T-helper 17 cell (primary cell): ENCODE measurements at places on chromosomes 4 and X.
A peak's percentile ranks its signal among the peaks of the same experiment; 100 is the strongest.

DNA sequence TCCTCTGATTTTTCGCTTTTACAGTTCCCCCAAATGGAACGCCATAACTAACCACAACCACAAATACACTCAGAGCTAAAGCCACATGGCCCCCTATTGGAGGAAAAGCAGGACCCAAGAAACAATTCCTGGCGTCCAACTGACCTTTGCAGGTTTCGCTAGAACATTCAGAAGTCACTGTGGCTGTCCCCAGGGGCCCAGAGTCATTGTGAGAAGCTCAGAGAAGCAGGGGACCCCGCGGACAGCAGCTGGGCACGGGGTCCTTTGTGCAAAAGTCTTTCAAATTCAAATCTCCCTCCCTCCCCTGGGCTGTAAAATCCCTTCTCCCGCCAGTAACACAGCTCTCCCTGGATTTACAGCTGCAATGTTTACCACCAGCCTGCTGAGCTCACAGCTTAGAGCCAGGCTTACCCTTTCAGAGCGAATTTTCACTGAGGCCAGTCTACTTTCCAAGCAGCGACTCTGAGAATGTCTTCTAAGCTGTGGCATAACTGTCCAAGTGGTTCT is 214.8 kb downstream of the CRLF2 start:
- no peak for DNase-seq
- no peak overlapping the region for H3K4me3 ChIP-seq
- no peaks in the 10 kb centered on the region for H3K27me3 ChIP-seq
- H3K27ac ChIP-seq: no peak overlapping the region
- no peaks in the 10 kb centered on the region for H3K36me3 ChIP-seq
- H3K4me1 ChIP-seq: no peaks in the 10 kb centered on the region

- peaks cover 2% of the 10 kb centered on the region for H3K4me1 ChIP-seq
- no peaks in the 10 kb centered on the region for H3K36me3 ChIP-seq
- no peak overlapping the region for H3K27ac ChIP-seq
- H3K27me3 ChIP-seq: no peaks in the 10 kb centered on the region
- no peak for DNase-seq
These were observed 48.4 kb upstream of the PAK3 start for GRCh38 chrX:111047575-111047974.

DNA sequence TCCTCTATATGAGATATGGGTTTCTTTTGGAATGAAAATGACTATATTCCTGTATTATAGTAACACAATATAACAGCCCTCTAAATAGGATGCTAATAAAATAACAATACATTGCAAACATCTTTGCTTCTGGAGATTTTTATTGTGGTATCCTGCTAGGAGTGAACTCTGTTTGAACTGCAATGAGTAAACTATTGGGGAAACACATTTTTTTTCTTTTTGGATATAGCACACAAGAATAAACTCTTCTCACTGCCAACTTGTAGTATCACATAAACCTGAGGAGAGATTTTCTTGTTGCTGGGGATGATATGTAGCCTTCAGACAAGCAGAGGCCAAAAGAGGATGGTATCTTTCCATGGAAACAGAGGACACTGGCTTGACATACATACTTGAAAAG is 238.2 kb downstream of the C4orf33 start:
- peaks cover 2% of the 10 kb centered on the region for H3K4me1 ChIP-seq
- DNase-seq: no peak
- H3K27ac ChIP-seq: no peak overlapping the region
- peaks cover 31% of the 10 kb centered on the region for H3K27me3 ChIP-seq

GRCh38 chr4:183832776-183833450 is 72.2 kb upstream of the STOX2 start:
- peaks cover 2% of the 10 kb centered on the region for H3K36me3 ChIP-seq
- DNase-seq: no peak
- H3K4me3 ChIP-seq: no peak overlapping the region
- H3K27me3 ChIP-seq: peaks cover 39% of the 10 kb centered on the region
- no peak overlapping the region for H3K27ac ChIP-seq

GRCh38 chr4:6418193-6418755 is 54.1 kb downstream of the PPP2R2C start:
- no peak overlapping the region for H3K4me3 ChIP-seq
- H3K27ac ChIP-seq: no peak overlapping the region
- no peak for DNase-seq
- H3K36me3 ChIP-seq: peaks cover 3% of the 10 kb centered on the region
- H3K4me1 ChIP-seq: peaks cover 2% of the 10 kb centered on the region
- H3K27me3 ChIP-seq: peaks cover 41% of the 10 kb centered on the region

- H3K4me1 ChIP-seq: peaks cover 4% of the 10 kb centered on the region
- H3K4me3 ChIP-seq: no peak overlapping the region
- no peaks in the 10 kb centered on the region for H3K36me3 ChIP-seq
- H3K27me3 ChIP-seq: no peaks in the 10 kb centered on the region
- no peak overlapping the region for H3K27ac ChIP-seq
These were observed 19.5 kb upstream of the SYTL5 start for GRCh38 chrX:37986893-37987292.

GRCh38 chr4:155624478-155624877 is 42.2 kb upstream of the GUCY1A1 start:
- no peak overlapping the region for H3K27ac ChIP-seq
- H3K4me1 ChIP-seq: no peaks in the 10 kb centered on the region

- H3K4me3 ChIP-seq: no peak overlapping the region
- H3K4me1 ChIP-seq: no peaks in the 10 kb centered on the region
- H3K27me3 ChIP-seq: no peaks in the 10 kb centered on the region
- H3K36me3 ChIP-seq: no peaks in the 10 kb centered on the region
- no peak for DNase-seq
- no peak overlapping the region for H3K27ac ChIP-seq
These were observed 680.6 kb downstream of the TECRL start for GRCh38 chr4:63728480-63729177.

DNA sequence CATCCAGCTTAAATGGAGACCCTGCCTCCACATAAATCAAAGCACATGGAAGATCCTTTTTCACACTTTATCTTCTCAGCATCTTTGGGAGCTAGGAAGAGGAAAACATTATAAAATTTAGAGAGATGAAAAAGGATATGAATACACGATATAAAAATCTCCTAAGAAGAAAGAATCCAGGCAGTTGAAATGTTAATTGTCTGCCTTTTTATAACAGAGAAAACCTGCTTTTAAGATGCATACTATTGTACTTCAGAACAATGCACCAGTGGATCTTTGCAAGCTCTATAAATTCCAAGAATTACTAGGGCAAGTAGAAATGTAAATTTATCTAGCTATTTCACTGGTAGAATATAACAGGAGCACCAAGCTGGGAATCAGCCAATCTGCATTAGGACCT is 300.3 kb upstream of the GALNT7 start:
- no peaks in the 10 kb centered on the region for H3K4me1 ChIP-seq
- no peaks in the 10 kb centered on the region for H3K27me3 ChIP-seq
- no peaks in the 10 kb centered on the region for H3K36me3 ChIP-seq
- H3K4me3 ChIP-seq: no peak overlapping the region
- DNase-seq: no peak
- H3K27ac ChIP-seq: no peak overlapping the region

DNA sequence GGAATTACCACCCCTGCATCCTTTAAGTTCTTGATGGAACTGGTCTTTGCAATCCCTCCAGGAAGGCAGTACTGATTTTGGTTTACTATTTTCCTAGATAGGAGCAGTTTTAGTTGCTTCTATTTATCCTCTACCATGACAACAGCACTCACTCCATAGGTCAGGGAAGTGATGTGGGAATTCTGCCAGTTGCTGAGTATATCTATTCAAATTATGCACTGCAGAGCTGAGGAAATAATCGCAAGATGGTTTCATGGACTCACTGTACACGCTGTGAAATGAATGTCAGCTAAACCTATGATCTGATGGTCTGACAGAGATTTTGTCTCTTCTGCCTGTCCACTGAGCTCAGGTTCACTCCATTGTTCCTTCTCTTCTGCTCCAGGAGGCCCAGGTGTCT is 135.8 kb downstream of the FAAH2 start:
- H3K36me3 ChIP-seq: no peaks in the 10 kb centered on the region
- H3K4me1 ChIP-seq: no peaks in the 10 kb centered on the region
- no peak for DNase-seq
- H3K27ac ChIP-seq: no peak overlapping the region

GRCh38 chrX:149682956-149683947 is 28.6 kb upstream of the MAGEA11 start:
- H3K4me1 ChIP-seq: peaks cover 2% of the 10 kb centered on the region
- peaks cover 13% of the 10 kb centered on the region for H3K27me3 ChIP-seq
- no peak overlapping the region for H3K27ac ChIP-seq

GRCh38 chr4:65311120-65311519 is 359.2 kb downstream of the EPHA5 start:
- no peak overlapping the region for H3K27ac ChIP-seq
- H3K4me1 ChIP-seq: no peaks in the 10 kb centered on the region
- no peaks in the 10 kb centered on the region for H3K27me3 ChIP-seq
- DNase-seq: no peak
- no peak overlapping the region for H3K4me3 ChIP-seq

DNA sequence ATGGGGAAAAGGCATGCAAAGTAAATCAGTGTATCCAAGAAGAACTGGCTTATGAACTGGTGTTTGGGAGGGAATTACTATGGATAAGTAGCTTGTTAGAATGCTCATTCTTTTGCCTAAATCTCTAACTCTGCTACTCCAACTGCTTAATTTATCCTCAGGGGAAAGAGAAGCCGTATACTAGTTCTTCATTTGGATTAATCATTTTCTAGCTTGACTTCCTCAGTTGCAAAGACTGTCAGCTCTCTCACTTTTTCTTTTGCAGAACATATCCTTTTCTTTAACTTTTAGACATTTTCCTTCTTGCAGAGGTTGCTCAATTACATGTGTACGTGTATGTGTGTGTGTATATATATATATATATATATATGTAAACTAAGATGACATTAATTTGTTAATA is 21.9 kb downstream of the GPRIN3 start:
- H3K36me3 ChIP-seq: peaks cover 7% of the 10 kb centered on the region
- peak overlapping the region; percentile 91 for H3K4me3 ChIP-seq
- DNase-seq: no peak
- no peaks in the 10 kb centered on the region for H3K27me3 ChIP-seq
- H3K4me1 ChIP-seq: peaks cover 77% of the 10 kb centered on the region
- H3K27ac ChIP-seq: no peak overlapping the region

- no peak overlapping the region for H3K27ac ChIP-seq
- H3K4me3 ChIP-seq: no peak overlapping the region
- no peaks in the 10 kb centered on the region for H3K27me3 ChIP-seq
- no peaks in the 10 kb centered on the region for H3K4me1 ChIP-seq
These were observed 110.3 kb downstream of the UBE2NL start for GRCh38 chrX:143994206-143994605.

GRCh38 chr4:32929796-32930699 is 2209.9 kb downstream of the PCDH7 start:
- H3K4me3 ChIP-seq: no peak overlapping the region
- H3K27me3 ChIP-seq: no peaks in the 10 kb centered on the region
- no peaks in the 10 kb centered on the region for H3K4me1 ChIP-seq
- no peak for DNase-seq
- no peaks in the 10 kb centered on the region for H3K36me3 ChIP-seq

DNA sequence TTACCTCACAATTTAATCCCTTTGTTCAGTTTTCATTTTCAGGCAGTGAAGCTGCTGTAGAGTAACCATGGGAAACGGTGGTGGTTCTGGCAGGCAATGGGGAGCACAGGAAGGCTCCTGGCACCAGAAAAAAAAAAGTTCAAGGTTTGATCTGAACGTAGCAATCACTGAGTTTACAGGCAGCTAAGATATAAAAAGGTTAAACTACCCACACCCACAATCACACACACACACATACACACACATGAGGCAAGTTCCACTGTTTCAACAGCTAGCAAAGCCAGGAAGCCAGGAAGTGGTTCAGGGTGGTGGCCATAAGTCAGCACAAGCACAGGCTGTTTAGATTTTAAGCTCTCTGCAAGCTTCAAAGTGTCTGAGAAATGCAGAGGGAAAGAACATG is at the start of gene SULT1B1:
TSS of gene SULT1B1 (minus strand) at position 166 of the 400 bp plus-strand sequence. CDS start 5,403 bp downstream, outside the sequence.
- H3K27ac ChIP-seq: peak within 1 kb of the TSS; percentile 67
- peak within 1 kb of the TSS; percentile 82 for H3K4me3 ChIP-seq

GRCh38 chrX:16202943-16203342 is 35.7 kb downstream of the MAGEB17 start:
- no peak overlapping the region for H3K4me3 ChIP-seq
- H3K4me1 ChIP-seq: no peaks in the 10 kb centered on the region
- peaks cover 10% of the 10 kb centered on the region for H3K27me3 ChIP-seq
- DNase-seq: no peak
- no peak overlapping the region for H3K27ac ChIP-seq
- H3K36me3 ChIP-seq: no peaks in the 10 kb centered on the region

- H3K27me3 ChIP-seq: peaks cover 21% of the 10 kb centered on the region
- peaks cover 2% of the 10 kb centered on the region for H3K4me1 ChIP-seq
- no peak overlapping the region for H3K4me3 ChIP-seq
These were observed 143.6 kb downstream of the SLIT2 start for GRCh38 chr4:20395160-20395773.

GRCh38 chr4:64385220-64385619 is 24.0 kb downstream of the TECRL start:
- H3K36me3 ChIP-seq: no peaks in the 10 kb centered on the region
- no peak for DNase-seq
- H3K4me3 ChIP-seq: no peak overlapping the region
- no peaks in the 10 kb centered on the region for H3K27me3 ChIP-seq

- H3K27ac ChIP-seq: no peak overlapping the region
- H3K27me3 ChIP-seq: no peaks in the 10 kb centered on the region
- H3K4me1 ChIP-seq: no peaks in the 10 kb centered on the region
- no peak overlapping the region for H3K4me3 ChIP-seq
- no peak for DNase-seq
These were observed 200.9 kb downstream of the DACH2 start for GRCh38 chrX:86349115-86349514.

- peaks cover 47% of the 10 kb centered on the region for H3K27me3 ChIP-seq
- H3K27ac ChIP-seq: peak overlapping the region; percentile 24
- H3K36me3 ChIP-seq: peaks cover 2% of the 10 kb centered on the region
- H3K4me3 ChIP-seq: no peak overlapping the region
- DNase-seq: no peak
- H3K4me1 ChIP-seq: peaks cover 2% of the 10 kb centered on the region
These were observed 85.4 kb downstream of the SH3RF1 start for GRCh38 chr4:169185133-169185956.

- peaks cover 2% of the 10 kb centered on the region for H3K36me3 ChIP-seq
- no peak overlapping the region for H3K27ac ChIP-seq
- H3K4me1 ChIP-seq: no peaks in the 10 kb centered on the region
- no peak for DNase-seq
- peaks cover 32% of the 10 kb centered on the region for H3K27me3 ChIP-seq
These were observed 149.4 kb upstream of the CHRDL1 start for GRCh38 chrX:110944751-110945675.

- no peaks in the 10 kb centered on the region for H3K4me1 ChIP-seq
- no peak overlapping the region for H3K27ac ChIP-seq
- H3K36me3 ChIP-seq: peaks cover 2% of the 10 kb centered on the region
- no peak for DNase-seq
- H3K4me3 ChIP-seq: no peak overlapping the region
These were observed 89.5 kb downstream of the BMP3 start for GRCh38 chr4:81120055-81120454.
